Activated B cell treated with CpG ODN at 0.5 μM for 24 hours (primary cell): ENCODE measurements at places on chromosomes 3 and 15. TPM values are rescaled to one million over a fixed set of nuclear protein-coding genes. Genes with fewer than 3 reads are reported as not detected.

Gene SLC9A9
- total RNA-seq, result 9.0 and 9.4 TPM in 2 replicates

GRCh38 chr3:83230841-83231240 is 1469.4 kb upstream of the GBE1 start:
- H3K4me3 ChIP-seq, result no peak overlapping the region
- no peaks in the 10 kb centered on the region for H3K27me3 ChIP-seq
- H3K36me3 ChIP-seq, result no peaks in the 10 kb centered on the region
- DNase-seq, result no peak
- no peaks in the 10 kb centered on the region for H3K4me1 ChIP-seq
- no peak overlapping the region for H3K27ac ChIP-seq

- no peaks in the 10 kb centered on the region for H3K36me3 ChIP-seq
- no peaks in the 10 kb centered on the region for H3K27me3 ChIP-seq
- no peak overlapping the region for H3K27ac ChIP-seq
- no peak for DNase-seq
- H3K4me1 ChIP-seq, result no peaks in the 10 kb centered on the region
Measured at GRCh38 chr3:118228151-118228550, 806.5 kb downstream of the IGSF11 start.

Gene MYD88
- total RNA-seq, result 60.1 and 62.7 TPM in 2 replicates

Gene SLC28A1
- total RNA-seq, result not detected in 2 replicates
